ENCODE measurements at places on chromosomes 4 and X.

- DNase-seq = no peak
Measured at GRCh38 chr4:113941836-113942235, 37.6 kb downstream of the ARSJ start.

GRCh38 chrX:37348231-37348970 is 763 bp upstream of the PRRG1 start:
- no peak for DNase-seq

- no peak for DNase-seq
Measured at GRCh38 chrX:49840679-49841078, 11.6 kb downstream of the PAGE4 start.

- DNase-seq = peak; percentile 12
Measured at GRCh38 chrX:73214426-73215094, at the start of gene NAP1L2. Gene NAP1L2, minus strand, starts transcription at chrX:73214851. Its CDS starts 359 bp downstream, at chrX:73214492.

- DNase-seq = no peak
Measured at GRCh38 chr4:30723201-30723955, 3.2 kb downstream of the PCDH7 start.

DNA sequence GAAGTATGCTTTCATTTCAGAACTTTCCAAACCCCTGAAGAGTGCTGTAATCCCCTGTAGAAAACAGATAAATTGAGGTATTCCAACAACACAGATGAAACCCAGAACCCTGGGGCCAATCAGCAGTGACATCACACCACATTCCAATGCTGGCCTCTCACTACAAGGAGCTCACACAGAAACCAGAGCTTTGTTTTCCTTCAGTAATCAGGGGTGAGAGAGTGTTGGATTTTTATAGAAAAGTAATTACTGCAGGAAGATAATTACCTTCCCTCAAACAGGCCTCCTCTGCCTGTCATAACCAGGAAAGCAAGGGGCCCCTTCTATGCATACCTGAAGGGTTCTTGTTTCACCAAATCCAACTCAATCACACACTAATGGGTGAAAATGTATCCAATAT is 246.2 kb downstream of the SCFD2 start:
- no peak for DNase-seq
